Activated CD8-positive, alpha-beta memory T cell treated with anti-CD3 and anti-CD28 coated beads, Interleukin-2, amount 50 U/mL, for 4 hours (primary cell): ENCODE measurements at places on chromosomes 2 and 18.

DNA sequence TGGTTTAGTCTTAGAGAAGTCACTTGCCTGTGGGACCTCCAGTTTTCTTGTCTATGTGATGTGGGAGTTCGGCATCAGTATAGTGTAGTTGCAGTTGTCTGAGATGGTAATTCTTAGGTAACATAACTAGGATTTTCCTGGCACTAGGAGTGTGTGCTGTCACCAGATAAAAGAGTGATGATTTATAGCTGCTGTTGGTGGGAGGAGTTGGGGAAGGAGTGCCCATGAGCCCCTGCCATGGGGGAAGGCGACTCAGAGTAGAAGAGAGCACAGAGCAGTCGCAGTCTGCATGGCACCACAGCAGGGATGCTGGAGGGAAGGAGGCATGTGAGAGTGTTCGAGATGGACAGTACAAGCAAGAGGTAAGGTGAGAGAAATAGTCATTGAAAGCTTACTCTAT lies 38.7 kb downstream of the ATP9B start:
- no peak for DNase-seq

DNA sequence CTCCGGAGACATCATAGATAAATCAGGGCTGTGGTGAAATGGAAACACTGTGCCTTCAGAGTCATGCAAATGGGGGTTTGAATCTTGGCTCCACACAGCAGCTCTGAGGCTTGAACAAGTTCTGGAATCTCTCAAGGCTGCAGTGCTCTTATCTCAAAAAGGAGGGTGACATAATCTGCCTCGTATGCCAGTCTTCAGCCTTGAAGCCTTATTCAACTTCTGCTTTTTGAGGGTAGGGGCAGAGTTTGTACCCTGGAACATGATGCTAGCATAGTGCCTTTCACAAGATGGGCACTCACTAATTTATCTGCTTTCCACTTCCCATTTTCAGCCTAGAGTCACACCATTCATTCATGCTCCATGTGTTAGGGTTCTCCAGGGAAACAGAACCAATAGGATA lies 42.3 kb downstream of the GATA6 start:
- no peak for DNase-seq

- DNase-seq, result no peak
Observed at GRCh38 chr2:58479535-58480140, 238.5 kb upstream of the FANCL start.

DNA sequence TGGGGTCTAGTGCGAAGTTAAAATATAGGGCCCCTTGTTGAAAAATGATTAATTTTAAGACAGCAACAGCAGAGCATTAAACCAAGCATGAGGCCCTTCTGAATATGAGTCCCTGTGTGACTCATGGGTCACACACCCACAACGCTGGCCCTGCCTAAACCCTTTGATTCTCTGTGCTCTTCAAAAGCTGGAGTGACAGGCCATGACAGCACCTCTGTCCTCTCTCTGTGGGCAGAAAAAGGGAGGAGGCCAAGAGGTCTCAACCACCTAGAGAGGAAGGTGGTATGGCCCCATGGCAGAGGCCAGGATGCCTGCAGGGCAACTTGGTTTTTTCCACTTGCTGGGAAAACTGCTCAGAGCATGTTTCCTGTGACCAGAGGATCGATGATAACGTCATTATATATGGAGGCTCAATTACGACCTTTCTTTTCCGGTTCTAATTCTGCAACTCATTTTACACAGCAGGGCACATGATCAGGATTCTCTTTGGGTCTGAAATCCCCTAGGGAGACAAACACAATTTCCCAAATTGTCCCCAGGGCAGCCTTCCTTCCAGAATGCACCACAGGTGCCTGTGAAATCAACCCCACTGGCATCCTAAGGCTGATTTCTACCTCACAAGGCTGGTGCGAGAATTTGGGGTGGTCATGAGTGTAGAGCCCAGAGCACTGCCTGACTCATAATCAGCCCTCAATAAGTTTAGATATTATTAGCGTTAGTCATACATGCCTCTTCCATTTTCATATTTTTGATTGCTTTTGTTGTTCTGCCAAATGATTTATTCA lies 102.0 kb upstream of the PPP1CB start:
- no peak for DNase-seq

DNA sequence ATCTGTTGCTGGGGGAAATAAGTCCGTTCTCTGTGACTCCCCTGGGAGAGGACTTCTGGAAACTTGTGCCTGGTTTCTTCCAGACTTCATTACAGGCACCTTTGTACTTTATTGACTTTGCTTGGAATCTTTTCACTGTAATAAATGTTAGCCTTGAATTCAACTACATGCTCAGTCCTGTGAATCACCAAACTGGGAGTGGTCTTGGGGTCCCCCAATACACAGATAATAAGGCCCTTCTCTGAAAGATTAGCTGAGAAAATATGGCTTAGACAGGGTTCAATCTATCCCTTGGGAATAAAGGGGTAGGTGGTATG lies 48.7 kb upstream of the KIDINS220 start:
- no peak for DNase-seq

GRCh38 chr18:35430721-35431373 lies 53.7 kb upstream of the ZNF396 start:
- DNase-seq, result no peak

- DNase-seq, result no peak
Observed at GRCh38 chr2:232543928-232544631, 4.6 kb downstream of the CHRNG start.

- no peak for DNase-seq
Observed at GRCh38 chr2:25473131-25473530, 131.4 kb upstream of the DNMT3A start.

DNA sequence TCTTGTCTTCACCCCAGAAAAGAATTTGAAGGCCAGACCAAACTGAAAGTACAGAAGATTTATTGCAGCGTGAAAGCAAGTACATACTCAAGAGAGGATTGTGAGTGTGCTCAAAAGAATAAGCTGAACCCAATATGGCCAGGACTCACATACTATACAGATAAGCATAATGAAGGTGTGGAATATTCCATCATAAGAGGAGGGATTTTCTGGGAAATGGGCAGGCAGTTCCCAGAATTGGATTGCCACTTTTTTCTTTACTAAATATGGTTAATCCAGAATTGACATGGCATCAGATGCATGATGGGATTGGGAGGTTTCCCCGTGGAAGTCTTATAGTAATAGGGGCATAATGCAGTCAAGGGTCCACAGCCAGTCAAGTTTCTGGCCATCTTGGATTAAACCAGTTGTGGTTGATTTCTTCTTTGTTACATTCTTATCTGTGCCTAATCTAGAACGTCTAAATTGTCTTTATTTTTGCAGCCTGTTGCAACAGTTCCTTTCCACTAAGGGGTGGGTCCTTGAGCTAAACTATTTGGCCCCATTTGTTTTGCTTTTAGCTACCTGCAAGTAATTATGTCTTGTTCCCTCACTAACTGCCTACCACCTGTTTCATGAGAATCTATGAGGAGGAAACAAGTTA lies 9.0 kb downstream of the SP140L start:
- no peak for DNase-seq

- DNase-seq, result no peak
Observed at GRCh38 chr2:160299540-160299939, 99.5 kb upstream of the ITGB6 start.

DNA sequence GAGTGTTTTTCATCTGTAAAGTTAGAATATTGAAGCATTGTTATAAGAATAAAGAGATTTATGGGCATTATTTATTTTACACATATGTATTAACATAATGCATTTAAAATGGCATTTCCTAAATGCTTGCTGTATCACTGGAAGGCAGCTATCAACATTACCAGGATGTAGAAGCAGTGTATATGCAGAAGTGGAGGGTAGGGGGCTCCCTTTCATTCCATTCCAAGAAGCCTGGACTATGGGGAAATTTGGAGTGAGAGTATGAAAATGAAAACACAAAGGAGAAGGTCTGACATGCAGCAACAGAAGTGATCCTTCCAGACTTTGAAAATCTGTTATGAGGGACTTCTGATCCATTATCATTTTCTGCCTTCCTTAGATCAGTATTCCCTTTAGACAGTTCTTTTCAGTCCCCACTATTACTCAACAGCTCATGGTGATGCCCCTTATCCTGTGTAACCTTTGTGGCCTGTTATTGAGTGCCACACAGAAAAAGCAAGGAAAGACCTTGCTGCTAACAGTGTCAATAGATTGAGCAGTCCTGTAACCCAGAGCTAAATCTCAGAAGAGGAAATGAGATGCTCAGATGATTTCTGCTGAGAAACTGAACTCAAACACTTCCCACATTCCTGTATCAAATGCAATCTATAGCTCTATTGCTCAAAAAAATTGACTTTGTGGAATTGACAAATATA lies 216.6 kb downstream of the HNMT start:
- DNase-seq, result no peak

DNA sequence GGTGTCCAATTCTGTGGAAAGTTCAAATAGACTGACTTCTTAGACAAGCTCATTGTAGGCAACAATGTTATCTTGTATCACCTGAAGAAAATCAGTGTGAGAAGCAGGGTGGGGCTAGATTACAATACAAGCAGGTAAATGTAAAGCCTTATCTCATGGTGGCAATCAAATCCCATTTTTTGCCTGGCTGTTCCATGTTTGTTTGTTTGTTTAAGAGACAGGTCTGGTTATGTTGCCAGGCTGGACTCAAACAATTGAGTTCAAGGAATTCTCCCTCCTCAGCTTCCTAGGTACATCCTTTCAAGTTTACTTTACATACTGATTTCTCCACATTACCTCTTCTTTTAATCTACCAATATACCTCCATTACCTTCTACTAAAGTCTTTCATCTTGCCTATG lies 464.6 kb downstream of the LRP1B start:
- DNase-seq, result no peak

GRCh38 chr2:219688560-219689445 lies 61.4 kb downstream of the SLC4A3 start:
- DNase-seq, result no peak

GRCh38 chr2:88071365-88071764 lies 3.7 kb downstream of the SMYD1 start:
- no peak for DNase-seq

- no peak for DNase-seq
Observed at GRCh38 chr2:65700720-65701119, 268.3 kb upstream of the SPRED2 start.

- no peak for DNase-seq
Observed at GRCh38 chr18:9642799-9643462, 28.6 kb upstream of the PPP4R1 start.

DNA sequence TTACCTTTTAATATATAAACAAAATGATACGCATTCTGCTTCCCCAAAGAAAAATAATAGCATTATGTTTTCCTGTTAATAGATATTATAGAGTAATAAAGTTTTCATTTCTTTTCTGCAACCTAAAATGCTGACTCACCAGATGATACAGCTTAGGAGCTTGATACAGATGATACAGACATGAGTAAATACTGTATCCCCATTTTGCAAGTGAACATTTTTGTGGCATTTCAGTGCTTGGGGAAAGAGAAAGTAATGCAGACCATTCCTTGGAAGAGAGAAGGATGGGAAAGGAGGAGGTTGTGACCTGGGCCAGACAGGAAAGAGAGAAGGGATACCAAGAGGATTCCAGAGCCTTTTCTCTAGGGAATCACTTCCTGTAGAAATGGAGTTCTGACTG lies 97.5 kb upstream of the FSHR start:
- no peak for DNase-seq

DNA sequence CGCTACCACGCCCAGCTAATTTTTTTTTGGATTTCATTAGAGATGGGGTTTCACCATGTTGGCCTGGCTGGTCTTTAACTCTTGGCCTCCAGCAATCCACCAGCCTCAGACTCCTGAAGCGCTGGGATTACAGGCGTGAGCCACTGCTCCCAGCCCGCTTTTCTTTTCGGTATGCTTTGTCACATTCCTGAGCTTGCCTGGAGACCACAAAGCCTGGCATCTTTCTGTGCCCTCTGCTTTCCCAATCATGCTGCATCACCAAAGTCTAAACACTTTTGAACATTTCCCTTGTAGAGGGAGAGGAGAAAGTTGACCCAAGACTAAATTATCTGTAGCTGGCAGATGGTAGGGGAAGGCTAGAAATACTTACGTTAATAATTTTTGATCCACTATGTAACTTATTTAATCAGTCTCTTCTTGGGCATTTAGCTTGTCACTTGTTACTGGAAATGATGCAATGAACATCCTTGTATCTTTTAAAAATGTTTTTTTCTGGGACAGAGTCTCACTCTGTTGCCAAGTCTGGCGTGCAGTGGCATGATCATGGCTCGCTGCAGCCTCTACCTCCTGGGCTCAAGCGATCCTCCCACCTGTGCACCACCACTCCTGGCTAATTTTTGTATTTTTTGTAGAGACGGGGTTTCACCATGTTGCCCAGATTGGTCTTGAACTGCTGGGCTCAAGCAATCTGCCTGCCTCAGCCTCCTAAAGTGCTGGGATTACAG lies 2.7 kb upstream of the NPC1 start:
- DNase-seq, result no peak

DNA sequence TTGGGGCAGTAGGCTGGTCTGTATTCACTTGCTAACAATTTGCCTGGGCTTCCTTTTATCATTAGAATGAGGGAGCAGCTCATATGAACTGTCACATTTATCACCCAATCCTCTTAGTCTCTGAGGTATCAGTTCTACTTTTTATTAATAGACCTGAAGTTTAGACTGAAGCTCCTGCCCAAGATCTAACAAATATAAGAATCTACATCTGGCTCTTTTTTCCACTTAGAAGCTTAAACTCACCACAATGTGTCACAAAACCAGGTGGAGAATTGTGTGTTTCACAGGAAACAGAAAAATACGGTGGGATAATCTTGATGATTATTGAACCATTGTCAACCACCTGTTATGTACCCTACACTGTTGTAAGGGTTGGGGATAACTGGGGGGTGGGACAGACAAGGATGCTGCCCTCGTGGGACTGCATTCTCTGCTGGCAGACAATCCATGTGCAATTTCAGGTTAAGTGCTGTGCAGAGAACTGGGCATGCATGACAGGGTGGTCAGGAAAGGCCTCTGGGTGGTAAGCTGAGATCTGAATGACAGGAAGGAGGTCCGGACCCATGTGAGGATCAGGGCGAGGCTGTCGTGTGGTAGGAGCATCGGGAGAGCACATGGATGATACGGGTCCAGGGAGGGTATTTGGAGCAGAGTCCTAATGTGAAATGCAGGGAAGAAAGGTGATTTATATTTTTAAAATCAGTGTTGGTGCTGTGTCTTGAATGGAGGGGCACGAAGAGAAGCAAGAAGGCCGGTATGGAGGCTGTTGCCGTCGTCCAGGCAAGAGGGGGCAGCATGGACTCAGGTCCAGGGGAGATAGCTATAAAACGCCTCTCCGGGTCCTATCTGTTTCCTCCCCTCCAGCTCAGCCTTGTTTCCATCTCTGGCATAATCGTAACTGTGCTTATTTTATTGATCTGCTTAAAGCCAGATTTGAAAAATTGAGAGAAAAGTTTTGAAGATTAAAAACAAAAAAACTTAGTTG lies 17.6 kb downstream of the MYL12B start:
- no peak for DNase-seq

- no peak for DNase-seq
Observed at GRCh38 chr2:9095226-9095625, 91.7 kb upstream of the MBOAT2 start.

DNA sequence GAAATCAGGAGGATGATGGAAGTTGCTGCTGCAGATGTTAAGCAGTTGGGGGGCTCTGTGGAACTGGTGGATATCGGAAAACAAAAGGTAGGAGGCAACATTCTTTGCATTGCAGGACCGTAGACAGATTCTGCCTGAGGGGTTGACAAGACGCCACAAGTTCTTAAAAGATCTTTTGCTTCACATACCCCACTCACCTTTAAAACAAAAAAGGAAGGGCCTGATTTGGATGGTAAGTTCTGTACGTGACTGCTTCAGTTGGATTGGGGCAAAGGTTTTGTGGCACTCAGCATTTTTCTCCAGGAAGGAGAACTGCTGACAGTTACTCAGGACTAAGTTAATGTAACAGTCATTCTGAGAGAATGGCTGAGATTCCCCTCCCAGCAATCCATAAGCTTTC lies 5.2 kb downstream of the CNDP2 start:
- DNase-seq, result no peak
